Stimulated activated CD8-positive, alpha-beta memory T cell treated with anti-CD3 and anti-CD28 coated beads, Interleukin-2, amount 100 ng/mL, for 1 hour (primary cell): ENCODE measurements at places on chromosomes 11 and 22.

DNA sequence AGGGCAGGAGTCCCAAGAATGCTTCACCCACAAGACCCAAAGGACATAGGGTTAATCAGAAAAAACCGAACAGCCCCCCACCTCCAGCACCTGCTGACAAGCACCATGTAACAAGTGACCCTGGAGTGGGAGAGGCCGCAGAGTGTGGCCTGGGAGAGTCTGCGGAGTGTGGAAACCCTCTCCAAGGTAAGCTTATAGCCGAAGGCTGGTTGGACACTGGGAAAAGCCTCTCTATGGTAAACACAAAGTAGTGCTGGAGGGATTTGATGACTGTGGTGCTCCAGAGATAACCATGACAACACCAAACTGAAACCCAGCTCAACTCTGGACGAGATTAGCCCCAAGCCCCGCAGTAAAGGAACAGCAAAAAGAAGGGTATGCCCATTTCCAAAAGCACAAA is 19.2 kb downstream of the ASCL2 start:
- no peak for DNase-seq

DNA sequence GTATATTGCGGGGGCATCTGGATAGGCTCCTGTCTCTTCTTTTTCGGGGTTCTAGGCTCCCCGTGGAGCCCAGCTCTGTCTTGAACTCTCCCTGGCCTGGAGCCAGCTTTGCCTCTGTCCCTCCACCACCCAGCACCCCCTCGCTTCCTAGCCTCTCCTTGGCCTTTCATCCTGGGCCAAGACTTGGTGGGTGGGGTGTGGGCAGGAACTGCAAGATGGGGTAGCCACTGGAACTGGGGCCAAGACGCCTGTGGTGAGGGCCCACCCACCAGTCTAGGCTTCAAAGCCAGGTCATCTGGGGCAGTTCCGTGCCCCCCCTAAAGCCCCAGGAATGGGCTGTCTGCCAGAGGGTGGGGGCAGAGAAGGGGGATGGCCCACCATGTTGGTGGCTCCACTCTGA is 1.7 kb upstream of the CRYBB1 start:
- no peak for DNase-seq

DNA sequence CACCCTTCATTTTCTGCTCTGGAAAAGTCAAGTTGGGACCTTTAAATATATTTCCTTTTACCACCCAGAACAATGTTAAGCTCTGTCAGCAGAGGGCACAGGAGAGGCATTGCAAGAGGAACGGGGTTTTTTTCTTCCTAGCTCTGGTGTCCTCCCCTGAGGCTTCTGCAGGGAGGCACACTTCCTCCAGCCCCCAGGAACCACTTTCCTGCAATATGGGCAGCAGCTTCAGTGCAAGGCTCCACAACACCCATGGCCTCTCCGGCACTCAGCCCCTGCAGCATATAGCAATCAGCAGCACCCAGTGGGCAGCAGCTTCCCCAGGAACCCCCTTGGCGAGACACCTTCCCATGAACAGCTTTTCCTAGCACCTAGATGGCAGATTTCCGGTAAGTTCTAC is 101.4 kb downstream of the SYT9 start:
- no peak for DNase-seq

DNA sequence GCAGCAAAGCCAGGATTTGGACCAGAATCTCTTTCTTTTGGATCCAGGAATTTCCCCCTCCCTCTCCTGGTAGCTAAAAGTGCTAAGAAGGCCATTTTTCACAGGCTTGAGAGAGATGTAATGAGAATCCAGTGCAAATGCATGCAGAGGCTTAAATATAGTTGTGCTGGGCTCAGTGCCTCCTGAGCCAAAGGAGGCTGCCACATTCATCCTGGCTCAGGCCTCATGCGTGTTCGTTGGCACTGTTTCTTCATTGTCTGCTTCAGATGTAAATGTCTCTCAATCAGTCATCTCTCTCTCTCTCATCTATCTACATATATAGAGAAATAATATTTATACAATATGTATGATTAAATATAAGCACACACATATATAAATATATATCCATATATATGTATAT is 83.6 kb downstream of the INSC start:
- DNase-seq = no peak

DNA sequence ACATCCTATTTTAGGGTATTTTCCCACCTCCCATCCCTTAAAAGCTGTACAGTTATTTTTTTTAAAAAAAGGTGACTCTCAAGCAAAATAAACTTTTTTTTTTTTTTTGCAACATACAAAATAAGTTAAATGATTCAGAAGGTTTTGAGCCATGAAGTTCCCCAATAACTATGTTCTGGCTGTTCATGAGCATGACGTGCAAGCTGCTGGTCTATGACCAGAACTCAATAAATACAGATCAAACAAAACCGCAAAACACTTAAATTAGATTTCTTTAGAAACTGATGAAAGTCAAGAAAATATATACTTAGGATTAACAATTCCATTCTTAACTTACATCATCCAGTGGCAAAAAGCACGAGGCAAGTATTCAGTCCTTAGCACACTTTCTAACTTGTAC is 24.1 kb upstream of the CLNS1A start:
- DNase-seq = no peak

DNA sequence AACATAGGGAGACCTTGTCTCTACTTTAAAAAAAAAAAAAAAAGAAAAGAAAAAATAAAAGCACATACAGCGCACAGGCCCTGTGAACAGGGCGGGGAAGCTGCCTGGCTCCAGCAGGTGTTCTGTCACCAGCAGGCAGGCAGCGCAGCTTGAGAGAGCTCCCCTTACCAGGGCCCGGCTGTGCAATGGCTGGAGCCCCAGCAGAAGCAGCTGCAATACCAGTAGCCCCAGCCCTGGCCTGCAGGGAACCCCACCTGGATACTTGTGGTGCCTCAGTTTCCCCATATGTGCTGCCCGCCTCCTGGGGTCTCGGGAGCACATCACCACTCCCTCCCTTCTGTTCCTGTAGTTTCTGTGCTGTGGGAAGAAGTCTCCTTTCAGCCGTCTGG is 12.3 kb downstream of the TSPAN32 start:
- no peak for DNase-seq

- no peak for DNase-seq
These were observed 103.1 kb downstream of the MPPED2 start for GRCh38 chr11:30483056-30483455.
